NCI-H2029 (cell line): ENCODE measurements at places on chromosomes 2 and 18.

DNA sequence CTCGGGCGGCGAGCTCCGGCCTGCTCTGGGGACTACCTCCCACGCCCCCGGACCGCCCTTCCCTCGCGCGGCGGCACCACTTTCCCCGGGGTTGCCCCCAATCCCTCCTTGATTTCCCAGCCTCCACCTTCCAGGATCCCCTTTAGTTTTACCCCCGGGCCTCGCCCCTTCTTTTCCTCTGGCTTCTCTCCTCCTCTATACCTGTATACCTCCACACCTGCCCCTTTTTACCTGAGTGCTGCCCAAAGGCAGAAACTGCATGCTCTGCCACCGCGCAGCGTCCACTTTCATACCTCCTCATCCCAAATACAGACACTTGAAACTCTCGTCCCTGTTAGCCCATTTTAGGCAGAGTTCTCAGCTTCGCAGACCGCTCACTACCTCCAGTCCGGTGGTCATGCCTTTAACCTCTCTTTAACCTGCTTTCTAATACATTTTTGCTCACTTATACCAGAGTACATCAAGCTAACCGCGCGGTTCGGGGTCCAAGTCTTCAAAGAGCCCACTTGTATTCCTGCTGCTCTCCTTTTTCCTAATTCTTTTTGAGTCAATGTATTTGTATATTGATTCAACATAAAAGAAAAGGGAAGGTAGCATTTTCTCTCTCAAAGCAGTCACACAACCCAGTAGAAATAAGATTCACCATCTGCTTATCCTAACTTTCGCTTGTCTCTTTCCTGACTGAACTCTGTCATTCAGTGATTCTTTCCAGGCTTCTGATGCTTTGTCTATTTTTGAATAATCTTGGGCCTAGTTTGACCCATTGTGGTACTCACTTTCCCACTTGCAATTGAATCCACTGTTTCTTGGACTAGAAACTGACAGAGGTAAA is 901 bp downstream of the SPOPL start:
- no peak for DNase-seq

GRCh38 chr2:99404039-99404796 is 67.0 kb downstream of the EIF5B start:
- DNase-seq = no peak

DNA sequence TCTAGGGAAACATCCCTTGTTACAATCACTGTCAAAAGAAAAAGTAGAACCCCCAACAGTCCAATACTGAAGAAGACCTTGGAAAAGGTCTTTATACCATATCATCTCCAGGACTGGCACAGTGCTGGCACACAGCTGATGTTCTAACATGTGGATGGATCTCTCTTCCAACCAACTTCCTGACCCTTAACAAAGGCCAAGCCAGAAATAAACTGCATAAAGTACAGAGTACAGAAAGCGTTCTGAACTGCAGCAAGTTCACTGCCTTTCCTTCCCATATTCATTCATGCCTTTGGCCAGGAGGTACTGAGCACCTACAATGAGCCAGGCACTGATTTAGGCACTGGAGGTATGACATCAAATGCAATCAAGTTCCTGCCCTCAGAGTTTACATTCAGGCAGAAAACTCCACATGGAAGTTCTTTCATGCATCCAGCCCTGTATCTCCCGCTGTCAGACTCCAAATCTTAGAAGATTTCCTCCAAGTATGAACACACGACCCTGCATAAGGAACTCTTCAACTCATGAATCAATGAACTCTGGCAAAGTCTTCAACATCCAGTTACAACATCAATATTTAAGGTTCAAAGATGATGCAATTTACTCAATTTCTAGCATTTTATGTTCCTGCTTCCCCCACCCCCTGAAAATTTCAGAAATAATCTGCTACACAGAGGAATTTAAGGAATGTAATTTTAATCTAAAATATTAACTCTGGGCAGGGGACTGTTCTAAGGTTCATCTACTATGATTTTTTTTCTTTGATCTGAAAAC is 33.8 kb downstream of the ACVR1 start:
- DNase-seq = no peak

GRCh38 chr18:55013685-55014084 is 54.4 kb upstream of the CCDC68 start:
- DNase-seq = no peak

DNA sequence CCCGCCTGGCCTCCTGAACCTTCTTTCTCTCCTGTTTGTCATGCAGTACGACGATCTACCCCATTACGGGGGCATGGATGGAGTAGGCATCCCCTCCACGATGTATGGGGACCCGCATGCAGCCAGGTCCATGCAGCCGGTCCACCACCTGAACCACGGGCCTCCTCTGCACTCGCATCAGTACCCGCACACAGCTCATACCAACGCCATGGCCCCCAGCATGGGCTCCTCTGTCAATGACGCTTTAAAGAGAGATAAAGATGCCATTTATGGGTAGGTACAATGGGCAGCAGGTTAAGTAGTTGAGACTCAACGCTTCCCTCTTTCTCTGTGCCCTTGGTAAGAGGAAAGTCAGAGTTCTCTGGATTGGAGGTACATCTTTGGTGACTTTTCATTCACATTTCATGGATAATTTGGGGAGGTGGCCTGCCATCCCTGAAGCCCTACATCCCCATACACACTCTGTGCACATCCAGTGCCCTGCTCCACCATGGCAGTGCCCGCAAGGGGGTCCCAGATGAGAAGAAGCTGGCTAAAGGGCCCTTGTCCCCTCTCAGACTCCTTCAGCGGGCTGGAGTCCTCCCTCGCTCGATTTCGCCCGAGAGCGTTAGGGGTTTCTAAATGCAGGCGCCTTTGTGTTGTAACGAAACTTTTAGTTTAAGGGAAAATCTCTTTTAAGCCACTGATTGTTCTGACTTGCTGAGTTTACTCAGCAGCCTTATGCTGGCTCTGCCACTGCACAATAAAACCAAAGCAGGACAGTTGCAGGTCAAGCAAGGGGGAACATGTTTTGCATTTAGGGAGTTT is 3.0 kb downstream of the MEIS1 start:
- DNase-seq = no peak

DNA sequence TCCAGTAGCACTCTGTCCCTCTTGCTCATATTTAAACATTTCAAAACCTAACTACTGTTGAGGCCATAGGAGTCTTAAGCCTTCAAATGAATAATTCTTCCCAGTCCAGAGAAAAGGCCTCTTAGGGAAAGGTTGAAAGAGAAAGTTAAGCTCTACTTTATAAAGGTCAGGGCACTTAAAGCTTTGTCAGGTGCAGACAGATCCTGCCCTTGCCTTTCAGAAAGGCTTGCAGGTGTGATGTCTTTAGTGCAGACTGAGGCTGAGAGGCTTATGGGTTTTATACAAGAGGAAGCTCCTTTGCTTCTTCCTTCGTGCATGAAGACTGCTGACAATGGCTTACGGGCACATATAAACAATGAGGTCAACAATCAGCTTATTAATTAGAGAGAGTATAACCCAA is 105.0 kb upstream of the LINC00305 start:
- no peak for DNase-seq

GRCh38 chr2:151649966-151650365 is 84.3 kb downstream of the NEB start:
- DNase-seq = no peak

DNA sequence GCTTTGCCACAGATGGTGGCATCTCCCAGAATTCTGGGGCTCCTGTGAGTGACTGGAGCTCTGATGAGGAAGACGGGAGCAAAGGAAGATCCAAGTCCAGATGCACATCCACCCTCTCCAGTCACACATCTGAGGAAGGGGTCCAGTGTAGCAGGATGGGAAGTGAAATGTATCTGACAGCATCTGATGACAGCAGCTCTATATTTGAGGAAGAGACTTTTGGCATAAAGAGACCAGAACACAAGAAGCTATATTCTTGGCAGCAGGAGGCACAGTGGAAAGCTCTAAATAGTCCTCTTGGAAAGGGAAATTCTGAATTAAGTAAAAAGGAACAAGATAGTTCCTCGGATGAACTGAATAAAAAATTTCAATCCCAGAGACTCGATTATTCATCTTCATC is 23.5 kb upstream of the C1GALT1C1L start:
- DNase-seq = no peak

DNA sequence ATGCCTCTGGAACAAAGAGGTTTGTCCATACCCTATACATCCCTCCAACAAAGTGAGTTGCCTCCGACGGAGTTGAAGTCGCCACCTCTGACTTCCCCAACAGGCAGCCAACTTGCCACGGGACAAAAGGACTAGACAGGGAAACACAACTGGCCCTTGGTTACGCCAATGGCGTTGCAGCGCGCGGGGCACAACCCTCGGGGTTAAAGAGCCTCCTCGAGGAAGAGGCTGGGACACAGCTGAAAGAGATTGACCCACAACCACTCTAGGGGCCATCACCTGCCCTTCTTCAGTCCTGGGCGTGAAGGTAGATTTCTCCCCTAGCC is 545 bp downstream of the GTF3C2 start:
- DNase-seq = peak; percentile 29

DNA sequence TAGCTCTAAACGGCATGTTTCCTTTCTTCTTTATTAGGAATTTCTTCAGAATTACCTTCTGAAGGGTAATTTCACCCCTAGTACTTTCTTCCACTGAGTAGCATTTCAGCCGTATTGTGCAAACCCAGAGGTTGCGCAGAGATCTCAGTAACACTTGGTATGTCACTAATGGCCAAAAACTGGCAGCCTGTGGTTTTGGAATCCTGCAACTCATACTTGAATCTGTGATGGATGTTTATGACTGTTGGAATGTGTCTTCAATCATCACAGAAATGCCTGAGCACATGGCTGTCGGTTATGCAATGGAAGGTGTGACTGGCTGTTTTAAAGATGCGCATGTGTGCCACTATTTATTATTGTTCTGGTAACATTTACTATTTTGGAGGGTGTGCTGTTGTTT is 100.0 kb downstream of the COLEC12 start:
- DNase-seq = no peak

GRCh38 chr2:67476809-67477790 is 80.0 kb downstream of the ETAA1 start:
- peak; percentile 10 for DNase-seq

DNA sequence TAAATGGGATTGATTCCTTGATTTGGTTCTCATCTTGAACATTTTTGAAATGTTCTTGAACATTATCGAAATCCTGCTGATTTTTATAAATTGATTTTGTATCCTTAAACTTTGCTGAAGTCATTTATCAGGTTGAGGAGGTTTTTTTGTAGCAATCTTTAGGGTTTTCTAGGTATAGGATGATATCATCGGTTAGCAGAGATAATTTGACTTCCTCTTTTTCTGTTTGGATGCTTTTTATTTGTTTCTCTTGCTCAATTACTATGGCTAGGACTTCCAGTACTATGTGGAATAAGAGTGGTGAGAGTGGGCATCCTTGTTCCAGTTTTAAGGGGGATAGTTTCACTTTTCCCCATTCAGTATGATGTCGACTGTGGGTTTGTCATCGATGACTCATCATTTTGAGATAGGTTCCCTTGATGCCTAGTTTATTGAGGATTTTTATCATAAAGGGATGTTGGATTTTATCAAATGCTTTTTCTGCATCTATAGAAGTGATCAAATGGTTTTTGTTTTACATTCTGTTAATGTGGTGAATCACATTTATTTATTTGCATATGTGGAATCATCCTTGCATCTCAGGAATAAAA is 201.5 kb upstream of the ZSWIM2 start:
- DNase-seq = no peak

- no peak for DNase-seq
Measured at GRCh38 chr2:213627835-213628460, 343.7 kb downstream of the SPAG16 start.

GRCh38 chr2:223050188-223050587 is 1.8 kb upstream of the KCNE4 start:
- DNase-seq = no peak

- no peak for DNase-seq
Measured at GRCh38 chr2:144130551-144130950, 389.4 kb downstream of the ZEB2 start.

GRCh38 chr2:98757904-98758421 is 27.0 kb upstream of the MGAT4A start:
- peak; percentile 67 for DNase-seq

- DNase-seq = no peak
Measured at GRCh38 chr2:141062031-141062430, 1068.8 kb downstream of the LRP1B start.

DNA sequence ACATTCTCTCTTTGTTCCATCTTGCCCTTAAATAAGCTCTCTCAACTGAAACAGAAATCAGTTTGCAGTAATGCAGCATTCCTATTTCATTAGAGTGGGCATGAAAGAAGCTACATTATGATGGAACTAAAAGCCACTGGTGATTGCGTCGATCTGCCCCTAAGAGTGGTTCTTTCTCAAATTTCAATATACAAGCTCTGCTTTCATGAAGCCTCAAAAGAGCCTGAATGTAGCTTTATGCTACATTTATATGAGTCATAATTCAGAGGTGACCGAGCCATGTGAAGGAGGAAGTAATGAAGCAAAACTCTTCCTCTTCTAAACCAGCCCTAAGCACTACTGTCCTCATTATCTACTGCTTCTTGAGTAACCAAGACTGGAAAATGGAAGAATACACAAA is 64.8 kb upstream of the CYTIP start:
- peak; percentile 14 for DNase-seq

- DNase-seq = no peak
Measured at GRCh38 chr2:17877811-17878280, 621 bp upstream of the KCNS3 start.

DNA sequence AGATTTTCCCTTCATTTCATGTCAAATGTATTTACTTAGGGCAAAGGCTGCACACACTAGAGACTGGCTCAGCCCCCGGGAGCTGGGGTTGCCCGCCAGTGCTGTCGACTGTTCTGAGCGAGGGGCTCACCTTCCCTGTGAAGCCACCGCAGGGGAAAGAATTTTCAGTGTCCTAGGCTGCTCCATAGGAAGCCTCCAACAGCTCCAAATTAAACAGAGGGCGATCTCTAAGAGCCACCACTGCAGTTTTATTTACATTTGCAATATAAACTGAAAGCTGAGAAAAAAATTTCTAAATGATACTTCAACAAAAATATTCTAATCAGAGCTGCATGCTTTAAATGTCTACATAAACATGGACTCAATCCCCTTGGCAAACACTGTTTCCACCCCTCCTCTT is 54.0 kb downstream of the UXS1 start:
- DNase-seq = no peak

GRCh38 chr2:58899692-58900091 is 658.6 kb upstream of the FANCL start:
- no peak for DNase-seq

- peak; percentile 10 for DNase-seq
Measured at GRCh38 chr2:667332-667999, 9.7 kb downstream of the TMEM18 start.

DNA sequence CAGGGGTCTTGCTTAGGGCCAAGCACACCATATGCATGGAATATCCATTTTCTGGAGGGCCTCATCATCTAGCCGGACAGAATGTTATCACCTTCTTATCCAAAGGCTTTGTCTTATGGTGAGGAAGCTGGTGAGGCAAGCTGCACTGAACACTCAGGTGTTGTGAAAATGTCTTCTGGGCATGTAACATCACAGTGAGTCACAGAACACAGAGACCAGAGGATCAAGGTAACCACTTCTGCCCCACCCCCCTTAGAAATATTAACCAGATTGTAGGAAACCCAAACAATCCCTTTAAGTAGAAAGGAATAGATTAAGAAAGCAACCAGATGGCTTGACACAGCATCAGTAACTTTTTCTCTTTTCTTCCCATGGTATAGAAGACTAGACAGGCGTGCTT is 51.1 kb downstream of the MYO5B start:
- DNase-seq = no peak
